Stimulated activated CD8-positive, alpha-beta memory T cell treated with anti-CD3 and anti-CD28 coated beads, Interleukin-2, amount 100 ng/mL, for 1 hour (primary cell): ENCODE measurements at places on chromosomes 1 and 21.

GRCh38 chr1:67723620-67724019, 38.6 kb downstream of the GADD45A start:
- DNase-seq, result no peak

DNA sequence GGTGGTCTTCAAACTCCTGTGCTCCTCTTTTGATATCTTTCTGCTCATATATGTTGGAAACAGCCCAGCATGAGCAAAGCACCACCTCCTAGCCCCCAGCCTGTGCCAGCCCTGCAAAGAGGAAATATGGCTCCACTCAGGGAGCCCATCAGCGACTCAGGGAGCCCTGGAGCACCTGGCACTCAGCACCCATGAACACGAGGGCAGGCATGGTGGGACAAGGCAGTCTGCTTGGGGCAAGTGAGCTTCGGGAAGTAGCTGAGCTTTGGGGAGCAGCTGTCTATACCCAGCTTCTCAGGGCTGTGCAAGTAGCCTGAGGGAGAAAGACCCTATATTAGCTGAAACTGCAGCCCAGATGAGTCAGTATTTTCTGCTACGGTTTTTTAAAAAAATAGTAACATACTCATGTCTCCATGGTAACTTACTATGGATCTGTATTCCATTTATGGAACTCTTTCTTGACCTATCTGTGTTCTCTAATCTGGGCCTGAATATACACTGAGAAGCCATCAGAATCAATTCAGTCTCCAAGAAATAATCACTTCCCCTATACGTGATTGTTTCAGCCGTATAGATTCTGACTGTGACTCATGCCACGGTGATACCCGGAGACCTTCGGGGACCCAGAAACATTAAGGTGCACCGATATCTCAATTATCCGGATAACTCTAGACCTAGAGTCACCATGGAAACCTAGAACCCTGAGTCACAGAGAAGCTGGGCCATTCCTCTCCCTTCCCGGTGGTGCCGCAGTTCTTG, 1.5 kb upstream of the ETS2 start:
- DNase-seq, result no peak

DNA sequence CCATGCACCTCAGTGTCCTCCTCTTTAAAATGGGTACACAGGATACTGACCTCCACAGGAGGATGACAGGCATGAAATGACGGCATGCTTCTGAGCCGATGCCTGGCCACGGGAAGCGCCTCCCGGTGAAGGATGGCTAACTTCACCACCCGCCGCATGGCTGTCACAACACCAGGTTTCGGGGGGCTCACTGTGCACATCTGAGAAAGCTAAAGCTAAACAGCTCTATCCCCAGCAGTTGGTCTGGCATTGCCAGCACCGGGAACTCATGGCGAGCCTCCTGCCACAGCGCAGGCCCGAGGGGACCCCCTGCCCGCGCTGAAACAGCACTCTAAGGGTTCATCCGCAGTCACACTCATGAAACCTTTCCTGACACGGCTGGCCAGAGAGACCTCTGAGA, 16.0 kb downstream of the NPHP4 start:
- no peak for DNase-seq

GRCh38 chr1:201230676-201231075, 40.1 kb downstream of the IGFN1 start:
- DNase-seq, result no peak

DNA sequence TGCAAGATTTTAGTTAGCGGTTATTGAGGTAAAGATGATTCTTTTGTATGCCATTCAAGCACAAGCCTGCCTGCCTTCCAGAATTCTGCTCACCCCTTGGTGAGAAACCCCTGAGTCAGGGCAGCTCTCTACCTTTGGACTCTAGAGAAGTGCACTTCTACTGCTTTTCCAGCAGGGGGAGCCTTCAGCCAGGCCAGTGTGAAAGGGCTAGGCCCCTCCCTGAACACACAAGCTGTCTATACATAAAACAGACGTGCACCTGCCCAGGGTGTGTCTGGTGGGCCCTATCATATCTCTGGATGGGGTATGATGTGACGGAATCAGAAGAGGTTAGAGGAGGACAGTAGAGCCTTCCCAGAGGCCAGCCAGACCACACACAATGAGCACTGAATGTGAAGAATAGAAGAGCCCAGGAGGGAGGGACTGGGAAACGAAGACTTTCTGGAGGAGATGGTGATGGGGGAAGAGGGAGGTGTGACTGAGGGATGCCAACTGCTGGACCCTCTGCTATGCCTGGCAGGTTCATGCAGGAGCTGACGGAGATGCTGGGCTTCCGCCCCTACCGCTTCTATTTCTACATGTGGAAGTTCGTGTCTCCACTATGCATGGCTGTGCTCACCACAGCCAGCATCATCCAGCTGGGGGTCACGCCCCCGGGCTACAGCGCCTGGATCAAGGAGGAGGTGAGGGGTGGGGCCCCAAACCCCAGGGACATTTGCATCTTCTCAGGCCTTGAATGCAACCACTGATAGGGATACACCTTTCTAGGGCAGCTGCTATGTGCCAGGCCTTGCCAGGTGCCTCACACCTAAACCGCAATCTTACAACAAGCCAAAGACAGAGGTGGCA, 13.0 kb upstream of the KCNC4 start:
- no peak for DNase-seq

- DNase-seq, result no peak
Observed at GRCh38 chr1:152021569-152021968, 15.2 kb downstream of the S100A11 start.

GRCh38 chr1:75937034-75937433, 4.8 kb upstream of the ASB17 start:
- no peak for DNase-seq

- no peak for DNase-seq
Observed at GRCh38 chr1:231800108-231800507, 173.5 kb downstream of the DISC1 start.

- no peak for DNase-seq
Observed at GRCh38 chr1:212975111-212975918, 25.0 kb downstream of the VASH2 start.

DNA sequence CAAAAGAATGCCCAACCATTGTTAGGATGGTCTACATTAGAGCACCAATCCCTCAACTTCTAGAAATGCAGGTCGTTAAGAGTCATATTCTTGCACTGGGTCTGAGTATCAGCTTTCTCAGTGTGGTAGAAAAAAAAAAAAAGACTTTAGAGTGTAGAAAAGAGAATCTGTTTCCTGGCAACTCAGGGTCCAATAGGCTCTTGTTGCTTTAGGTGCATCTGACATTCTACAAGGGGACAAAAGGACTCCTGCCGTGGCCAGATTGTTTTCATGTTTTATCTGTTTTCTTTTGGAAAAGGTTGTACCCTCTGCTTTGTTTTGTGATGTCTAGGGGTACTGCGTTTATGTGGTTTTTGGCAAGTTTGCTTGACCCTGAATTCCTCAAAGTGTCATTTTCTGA, 105.4 kb upstream of the KCNK2 start:
- DNase-seq, result no peak

DNA sequence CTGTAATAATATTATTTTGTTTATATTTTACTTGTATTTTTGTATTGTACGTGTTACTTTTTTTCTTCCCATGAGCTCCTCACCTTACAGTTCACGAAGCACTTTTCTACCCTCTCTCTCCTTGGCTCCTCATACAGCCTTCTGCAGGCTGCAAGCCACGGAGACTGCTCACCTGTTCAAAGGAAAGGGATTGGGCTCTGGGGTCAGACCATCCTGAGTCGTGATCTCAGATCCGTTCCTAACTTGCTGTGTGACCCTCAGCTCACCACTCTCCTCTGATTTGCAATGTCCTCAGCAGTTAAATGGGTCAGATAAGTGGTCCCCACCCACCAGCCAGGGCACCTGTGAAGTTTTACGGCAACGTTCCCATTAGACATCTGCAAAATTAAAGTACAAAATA, 54.1 kb downstream of the VWA5B1 start:
- no peak for DNase-seq

GRCh38 chr1:149849111-149849946, 50.0 kb upstream of the BOLA1 start:
- no peak for DNase-seq

- DNase-seq, result no peak
Observed at GRCh38 chr1:26786437-26787380, 1.0 kb upstream of the PIGV start.

- peak; percentile 4 for DNase-seq
Observed at GRCh38 chr1:14969006-14969405, 184.5 kb upstream of the TMEM51 start.

DNA sequence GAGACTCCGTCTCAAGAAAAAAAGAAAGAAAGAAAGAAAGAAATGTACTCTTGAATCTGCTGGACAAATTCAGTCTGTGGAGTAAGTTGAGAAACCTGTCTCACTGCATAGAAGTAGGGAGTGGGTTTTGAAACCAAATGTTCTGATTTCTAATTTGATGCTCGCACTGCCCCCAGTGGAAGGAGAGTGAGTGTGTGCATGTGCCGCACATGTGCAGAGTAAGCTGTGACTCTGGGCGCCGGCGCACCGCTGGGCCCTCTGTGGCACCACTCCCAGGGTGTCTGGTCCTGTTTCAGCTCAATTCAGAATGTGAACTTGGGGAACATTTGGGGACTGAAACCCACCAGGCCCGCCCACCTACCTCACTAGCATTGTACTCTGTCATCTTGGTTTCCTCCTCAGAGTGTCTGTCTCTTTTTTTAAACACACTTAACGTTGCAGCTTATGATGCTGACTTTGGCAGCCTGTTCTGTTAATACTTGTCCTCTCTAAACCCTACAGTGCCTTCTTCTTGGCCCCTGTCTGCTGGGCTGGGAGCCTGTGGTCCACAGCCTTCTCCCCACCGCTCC, 104.6 kb downstream of the CACNA1E start:
- no peak for DNase-seq

GRCh38 chr1:92352856-92353255, 54.0 kb downstream of the RPAP2 start:
- no peak for DNase-seq

- no peak for DNase-seq
Observed at GRCh38 chr1:19337289-19337688, 25.2 kb downstream of the SLC66A1 start.

GRCh38 chr1:28646040-28646439, 2.4 kb upstream of the RNU11 start:
- DNase-seq, result no peak

GRCh38 chr1:17539118-17539476, 401 bp upstream of the ARHGEF10L start:
- no peak for DNase-seq

GRCh38 chr1:158285756-158286241, 3.9 kb upstream of the CD1C start:
- no peak for DNase-seq

DNA sequence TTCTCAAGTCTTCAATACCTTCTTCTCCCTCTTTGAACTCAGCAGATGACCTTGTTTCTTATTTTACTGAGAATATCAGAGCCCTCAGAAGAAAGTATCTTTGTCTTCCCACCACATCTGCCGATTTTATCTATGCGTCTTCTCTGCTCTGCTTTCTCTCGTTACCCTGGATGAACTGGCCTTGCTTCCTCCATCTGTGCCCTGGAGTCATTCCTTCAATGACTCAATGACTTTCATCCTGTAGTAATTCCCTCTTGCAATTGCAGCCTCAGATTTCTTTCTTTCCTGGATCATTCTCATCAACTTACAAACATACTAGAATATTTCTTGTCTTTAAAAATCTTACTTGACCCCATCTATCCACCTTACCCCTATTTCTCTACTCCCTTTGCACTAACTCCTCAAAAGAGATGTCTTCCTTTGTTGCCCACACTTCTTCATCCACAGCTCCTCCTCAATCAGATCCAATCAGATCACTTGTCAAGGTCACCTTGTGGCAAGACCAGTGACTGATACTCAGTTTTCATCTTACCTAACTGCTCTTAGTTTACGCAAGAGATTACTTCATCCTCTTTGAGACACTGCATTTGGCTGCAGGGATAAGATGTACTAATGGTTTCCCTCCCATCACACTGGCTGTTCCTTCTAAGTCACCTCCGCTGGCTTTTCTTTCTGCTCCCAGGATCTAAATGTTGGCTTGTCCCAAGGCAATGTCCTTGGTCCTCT, 8.2 kb upstream of the TGFBR3 start:
- no peak for DNase-seq

DNA sequence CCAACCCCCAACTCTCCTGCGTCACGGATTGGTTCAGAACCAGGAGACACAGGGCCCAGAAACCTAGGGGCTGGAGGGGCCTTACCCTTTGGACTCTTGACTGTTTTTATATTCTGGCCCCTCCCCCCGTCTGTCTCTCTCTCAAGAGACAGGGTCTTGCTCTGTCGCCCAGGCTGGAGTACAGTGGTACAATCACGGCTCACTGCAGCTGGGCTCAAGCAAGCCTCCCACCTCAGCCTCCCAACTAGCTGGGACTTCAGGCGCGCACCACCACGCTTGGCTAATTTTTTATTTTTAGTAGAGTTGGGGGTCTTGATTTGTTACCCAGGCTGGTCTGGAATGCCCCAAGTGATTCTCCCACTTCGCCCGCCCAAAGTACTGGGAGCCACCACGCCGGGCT, 52.5 kb downstream of the PRKCZ start:
- DNase-seq, result no peak

DNA sequence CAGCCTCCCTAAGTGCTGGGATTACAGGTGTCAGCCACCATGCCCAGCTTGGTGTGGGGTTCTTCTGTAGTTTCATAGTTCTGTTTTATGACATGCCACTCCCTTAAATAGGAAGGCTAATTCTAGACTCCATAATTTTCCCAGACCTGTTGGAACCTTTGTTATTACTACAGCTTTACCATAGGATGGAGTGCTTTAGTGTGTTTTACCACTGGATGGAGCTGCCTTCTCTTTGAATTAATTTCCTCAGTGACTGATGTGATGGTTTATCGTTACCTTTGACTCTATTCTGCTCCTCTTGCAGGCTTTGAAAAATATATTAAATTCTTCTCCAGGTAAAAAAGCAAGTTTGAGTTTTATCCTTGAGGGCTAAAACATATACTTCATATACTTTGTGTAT, 84.6 kb upstream of the NEK7 start:
- no peak for DNase-seq

- no peak for DNase-seq
Observed at GRCh38 chr1:156559797-156560385, 12.5 kb downstream of the IQGAP3 start.
